GM06990 (cell line): ENCODE measurements at places on chromosomes 2 and 18.

DNA sequence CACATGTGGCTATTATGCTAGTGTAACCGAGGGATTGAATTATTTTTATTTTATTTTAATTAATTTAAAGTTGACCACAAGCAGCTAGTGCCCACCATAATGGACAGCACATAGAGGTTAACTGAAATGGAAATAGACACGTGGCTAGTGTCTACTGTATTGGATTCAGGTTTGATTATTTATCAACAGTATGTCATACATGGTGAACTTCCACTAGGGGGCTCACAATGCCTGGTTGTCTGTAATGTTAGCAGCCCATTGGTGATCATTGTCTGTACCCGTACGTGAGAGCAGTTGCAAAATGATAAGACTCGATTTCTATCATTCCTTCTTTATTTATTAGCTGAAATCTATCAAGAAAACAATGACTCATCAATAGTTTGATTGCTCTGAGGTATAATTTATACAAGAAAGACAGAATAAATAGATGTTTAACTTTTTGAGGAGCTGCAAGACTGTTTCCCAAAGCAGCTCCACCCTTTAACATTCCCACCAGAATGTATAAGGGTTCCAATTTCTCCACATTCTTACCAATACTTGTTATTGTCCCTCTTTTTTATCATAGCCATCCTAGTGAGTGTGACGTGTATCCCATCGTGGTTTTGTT, 76.5 kb downstream of the CYBRD1 start:
- peak; percentile 13 for DNase-seq

- DNase-seq, result no peak
Observed at GRCh38 chr2:88321449-88322248, 130.8 kb downstream of the FOXI3 start.

- DNase-seq, result no peak
Observed at GRCh38 chr2:217724471-217724870, 278.3 kb downstream of the TNS1 start.

- no peak for DNase-seq
Observed at GRCh38 chr2:113922335-113922734, 32.4 kb downstream of the ACTR3 start.

DNA sequence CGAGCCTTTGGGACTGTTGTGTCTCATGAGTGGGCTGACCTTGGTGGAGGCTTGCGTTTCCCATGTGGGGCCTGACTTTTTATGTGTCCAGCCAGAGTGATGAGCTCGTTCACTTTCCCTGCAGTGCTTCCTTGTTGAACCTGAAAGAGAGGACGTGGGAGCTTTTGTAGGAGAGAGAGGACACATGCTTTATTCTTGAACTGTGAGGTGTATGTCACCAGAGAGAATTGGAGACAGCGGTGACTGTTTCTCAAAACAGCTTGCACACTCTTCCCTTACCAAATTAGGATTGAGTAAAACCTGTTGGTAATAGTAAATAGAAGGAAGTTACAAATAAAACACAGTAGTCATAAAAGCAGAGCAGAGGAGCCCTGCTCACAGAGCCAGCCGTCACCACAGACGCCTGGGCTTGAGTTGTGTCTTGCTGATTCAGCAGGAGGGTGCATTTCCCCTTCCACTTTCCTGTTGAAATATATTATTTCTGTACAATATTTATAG, 60.7 kb downstream of the INPP4A start:
- no peak for DNase-seq

DNA sequence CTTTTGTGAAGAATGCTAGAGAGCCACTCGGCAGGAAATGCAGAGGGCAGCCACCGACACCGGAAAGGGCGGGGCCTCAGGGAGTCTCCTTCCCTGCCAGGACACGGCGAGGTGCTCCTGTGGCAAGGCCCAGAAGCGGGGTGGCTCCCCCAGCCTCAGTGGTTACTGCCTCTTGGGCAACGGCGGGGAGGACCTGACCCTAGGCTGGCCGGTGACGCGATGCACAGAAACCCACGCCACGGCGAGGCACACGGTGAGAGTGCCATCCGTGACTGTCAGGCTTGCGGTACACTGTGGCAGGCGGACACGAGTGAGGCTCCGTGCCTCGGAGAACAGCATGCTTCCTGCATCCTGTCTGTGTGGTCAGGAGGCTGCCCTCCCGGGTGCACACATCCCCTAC, 47.8 kb downstream of the ZAP70 start:
- no peak for DNase-seq

DNA sequence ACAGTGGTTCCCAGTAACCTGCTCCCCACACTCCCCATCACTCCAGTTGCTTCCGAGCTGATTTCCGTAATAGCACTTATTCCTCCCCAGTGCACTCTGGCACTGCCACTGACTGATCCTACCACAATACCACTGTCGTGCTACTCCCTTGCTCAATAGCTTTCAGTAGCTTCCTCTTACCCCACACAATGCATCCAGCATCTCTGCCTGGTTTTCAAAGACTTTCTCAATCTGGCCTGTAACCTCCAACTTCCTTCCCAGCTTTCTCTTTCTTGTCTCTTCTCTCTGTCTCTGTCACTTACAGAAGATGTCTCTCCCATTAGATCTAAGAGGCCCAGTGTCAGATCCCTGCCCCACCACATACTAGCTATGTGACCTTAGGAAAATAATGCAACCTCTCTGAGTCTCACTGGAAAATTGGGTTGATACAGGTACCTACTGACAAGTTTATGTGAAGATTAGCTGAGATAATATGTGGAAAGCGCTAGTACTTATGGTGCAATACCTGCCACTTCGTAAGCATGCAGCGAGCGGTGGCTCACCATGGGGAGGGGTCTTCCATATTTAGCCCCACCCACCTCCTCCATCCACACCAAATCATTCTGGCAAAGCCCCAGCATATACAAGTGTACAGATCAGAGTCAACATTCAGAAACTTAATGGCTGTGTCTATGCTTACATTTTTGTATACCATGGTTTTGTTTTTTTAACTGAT, 36.7 kb downstream of the SFXN5 start:
- no peak for DNase-seq

DNA sequence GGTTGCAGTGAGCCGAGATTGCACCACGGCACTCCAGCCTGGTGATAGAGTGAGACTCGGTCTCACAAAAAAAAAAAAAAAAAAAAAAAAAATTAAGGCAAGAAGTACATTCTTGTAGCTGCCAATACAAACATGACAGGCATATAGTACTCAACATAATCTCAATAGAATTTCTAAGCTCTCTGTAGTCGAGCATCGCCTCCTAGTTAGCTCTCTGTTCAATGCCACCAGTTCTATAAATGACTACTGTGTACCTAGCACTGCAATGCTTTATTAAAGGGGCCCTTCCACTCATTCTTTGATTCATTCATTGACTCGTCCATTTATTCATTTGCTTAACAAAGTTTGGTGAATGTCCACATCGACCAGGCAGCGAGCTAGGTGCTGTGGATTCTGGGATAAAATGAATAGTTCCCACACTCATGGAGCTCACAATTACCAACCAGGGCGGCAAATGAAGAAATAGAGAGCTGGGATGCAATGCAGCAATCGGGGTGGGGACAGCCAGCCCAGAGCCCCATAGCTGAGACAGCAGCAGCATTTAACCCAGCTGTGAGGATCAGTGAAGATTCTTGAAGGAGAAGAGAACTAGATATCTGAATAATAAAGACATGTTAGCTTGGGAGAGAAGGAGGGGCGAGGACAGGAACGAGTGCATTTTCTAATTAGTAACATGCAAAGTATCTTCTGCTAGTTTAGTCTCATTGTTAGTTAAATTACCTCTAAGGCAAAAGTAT, 349.8 kb downstream of the LPIN1 start:
- DNase-seq, result no peak

DNA sequence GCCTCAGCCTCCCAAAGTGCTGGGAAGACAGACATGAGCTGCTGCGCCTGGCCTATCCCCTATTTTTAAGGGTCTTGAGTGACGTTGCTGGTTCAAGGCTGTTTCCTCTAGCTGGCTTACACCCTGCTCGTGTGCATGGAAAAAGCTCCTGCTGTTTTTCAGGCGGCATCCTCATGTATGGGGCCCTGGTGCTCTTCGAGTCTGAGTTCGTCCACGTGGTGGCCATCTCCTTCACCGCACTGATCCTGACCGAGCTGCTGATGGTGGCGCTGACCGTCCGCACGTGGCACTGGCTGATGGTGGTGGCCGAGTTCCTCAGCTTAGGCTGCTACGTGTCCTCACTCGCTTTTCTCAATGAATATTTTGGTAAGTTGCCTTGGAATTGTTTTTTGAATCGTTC, 22.0 kb upstream of the NFATC1 start:
- DNase-seq, result no peak

DNA sequence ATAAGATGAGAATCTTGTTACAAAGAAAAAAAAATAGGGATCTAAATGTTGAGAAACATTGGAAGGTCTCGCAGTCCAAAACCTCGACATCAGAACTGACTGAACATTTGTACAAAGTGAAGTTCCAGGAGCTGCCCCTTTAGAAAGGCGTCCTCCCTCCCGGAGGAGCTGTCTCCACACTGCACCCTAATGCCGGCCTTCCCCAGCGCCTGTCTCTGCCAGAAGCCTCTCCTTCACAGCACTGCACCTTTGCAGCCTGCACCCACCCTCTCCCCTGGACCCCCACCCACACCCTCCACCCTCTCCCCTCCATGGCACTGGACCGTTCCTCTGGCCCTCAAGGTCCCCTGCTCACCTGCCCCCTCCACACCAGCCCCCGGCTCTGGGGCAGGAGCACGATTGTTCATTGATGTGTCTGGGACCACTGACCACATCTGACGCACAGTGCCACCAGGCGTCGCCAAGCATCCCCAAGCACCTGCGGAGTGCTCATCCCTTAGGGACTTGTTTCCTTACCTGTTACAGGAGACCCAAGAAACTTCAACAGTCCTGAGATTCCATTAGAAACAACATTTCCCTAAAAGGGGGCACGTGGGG, 90.3 kb upstream of the SNTG2 start:
- DNase-seq, result no peak

GRCh38 chr2:68368654-68369336, 3.7 kb downstream of the PLEK start:
- DNase-seq, result no peak

GRCh38 chr2:239025096-239025801, 177.4 kb downstream of the TWIST2 start:
- no peak for DNase-seq

GRCh38 chr2:104850361-104851290, 3.3 kb upstream of the POU3F3 start:
- no peak for DNase-seq

GRCh38 chr2:26897807-26898479, 50.0 kb downstream of the DPYSL5 start:
- no peak for DNase-seq
